HFF-Myc (cell line): ENCODE measurements at places on chromosomes 4 and X.

DNA sequence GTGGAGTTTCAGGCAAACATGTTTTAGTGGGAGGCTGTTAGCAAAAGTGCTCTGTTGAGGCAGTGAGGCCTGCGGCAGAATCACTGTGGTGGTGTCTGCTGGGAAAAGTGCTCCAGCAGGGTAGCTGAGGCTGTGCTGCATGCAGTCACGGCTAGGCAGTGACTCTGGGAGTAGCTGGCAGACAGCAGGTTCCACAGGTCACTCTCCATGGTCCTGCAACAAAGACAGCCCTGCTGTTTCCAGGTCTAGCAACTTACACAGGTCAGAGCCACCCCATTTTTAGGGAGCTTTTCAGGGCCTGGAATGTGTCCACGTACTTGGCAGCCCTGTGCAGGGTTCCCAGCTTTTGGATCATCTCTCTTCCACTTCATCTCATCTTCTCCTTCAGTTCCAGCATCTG lies 184.3 kb downstream of the NAA11 start:
- DNase-seq: no peak

- DNase-seq: no peak
These were observed 31.0 kb downstream of the SLC9B1 start for GRCh38 chr4:102988429-102989020.

DNA sequence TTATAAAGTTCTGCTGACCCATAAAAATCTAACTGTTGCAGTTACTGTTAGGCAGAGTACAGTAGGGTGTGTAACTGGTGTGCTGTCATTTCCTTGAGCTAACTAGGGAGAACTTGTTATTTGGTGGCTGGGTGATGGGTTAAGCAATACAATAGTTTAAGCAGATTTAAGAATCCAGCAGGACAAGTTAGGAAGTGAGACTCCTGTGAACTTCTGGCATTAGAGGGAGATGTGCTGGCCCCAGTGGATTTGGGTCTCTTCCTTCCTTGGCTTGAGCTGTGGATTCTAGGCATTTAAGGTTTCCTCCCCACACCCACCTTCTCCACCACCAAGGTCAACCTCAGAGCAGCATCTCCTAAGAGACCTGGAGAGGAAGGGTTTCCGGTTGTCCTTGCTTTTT lies 70.5 kb downstream of the CLCN5 start:
- no peak for DNase-seq

- DNase-seq: no peak
These were observed 286.1 kb upstream of the PPP1R2C start for GRCh38 chrX:43064096-43064495.

DNA sequence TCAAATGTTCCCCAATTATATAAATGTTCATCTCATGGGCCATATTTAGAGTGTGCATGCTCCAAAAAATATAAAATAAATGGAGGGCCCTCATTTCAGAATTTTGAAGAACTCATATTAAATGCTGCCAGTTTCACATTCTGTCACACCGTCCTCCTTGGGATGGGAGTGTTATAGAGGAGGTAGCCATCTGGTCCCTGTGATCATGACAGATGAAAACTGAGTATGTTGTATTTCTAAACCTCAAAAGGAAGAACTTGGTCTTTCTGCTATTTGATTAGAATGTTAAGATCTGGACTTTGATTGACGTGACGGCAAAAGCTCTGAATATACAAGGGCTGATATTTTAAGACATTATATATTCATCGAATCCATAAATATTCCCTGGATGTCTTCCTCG lies 308.0 kb downstream of the RAPGEF2 start:
- DNase-seq: no peak
